ENCODE measurements at places on chromosomes 3 and 15.

DNA sequence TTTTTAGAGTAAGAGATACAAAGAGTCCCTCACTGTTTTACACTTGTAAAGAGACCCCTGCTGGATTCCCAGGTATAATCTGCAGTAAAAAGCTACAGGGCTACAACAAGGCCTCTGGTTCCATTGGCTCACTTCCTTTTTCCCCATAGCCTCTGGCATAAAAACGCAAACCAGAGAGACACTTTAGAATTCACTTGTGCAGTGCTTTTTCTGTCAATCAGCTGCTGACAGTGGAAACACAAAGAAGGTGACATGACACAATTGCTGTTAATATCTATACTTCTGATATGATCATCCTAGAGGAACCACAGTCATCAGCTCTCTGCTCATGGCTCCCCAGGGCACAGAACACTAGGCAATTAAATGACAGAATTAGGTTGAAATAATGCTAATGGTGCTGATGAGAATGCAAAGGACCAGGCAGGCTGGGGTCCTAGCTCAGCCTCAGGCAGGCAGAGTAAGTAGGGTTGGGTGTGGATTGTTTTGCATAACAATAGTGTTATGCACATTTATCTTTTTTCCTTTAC, 667.9 kb upstream of the CFAP20DC start:
- no peak for DNase-seq

DNA sequence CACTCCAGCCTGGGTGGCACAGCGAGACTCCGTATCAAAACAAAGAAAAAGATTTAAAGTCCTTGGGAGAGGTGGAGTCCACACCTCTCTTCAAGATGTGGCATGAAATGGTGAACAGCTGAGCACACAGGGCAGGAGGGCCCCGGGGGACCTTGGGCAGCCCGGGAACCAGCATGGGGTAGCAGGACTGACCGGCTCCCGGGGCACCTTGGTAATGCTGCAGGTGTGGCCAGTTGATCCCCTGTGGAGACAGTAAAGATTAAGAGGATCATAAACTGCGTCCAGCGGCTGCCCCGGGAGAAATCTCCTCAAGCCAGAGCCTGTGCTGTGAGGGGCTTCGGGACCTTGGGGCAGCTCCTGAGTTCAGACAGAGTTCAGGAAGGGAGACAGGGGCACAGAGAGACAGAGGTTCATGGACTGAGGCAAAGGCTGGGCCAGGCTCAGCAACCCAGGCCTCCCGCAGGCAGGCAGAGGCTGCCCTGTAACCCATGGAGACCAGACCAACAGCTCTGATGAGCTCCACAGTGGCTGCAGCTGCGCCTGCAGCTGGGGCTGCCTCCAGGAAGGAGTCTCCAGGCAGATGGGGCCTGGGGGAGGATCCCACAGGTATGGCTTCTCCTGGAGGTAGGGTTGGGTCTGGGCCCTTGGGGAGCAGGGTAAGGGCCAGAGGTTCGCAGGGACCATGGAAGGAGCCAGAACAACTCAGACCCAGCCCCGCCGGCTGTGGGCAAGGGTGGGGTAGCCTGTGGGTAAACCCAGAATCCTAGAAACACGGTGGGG, at the start of gene NR2E3:
NR2E3 (plus strand) TSS at position 299 of the 780 bp plus-strand sequence; CDS start at position 489, 190 bp downstream.
- DNase-seq = no peak

DNA sequence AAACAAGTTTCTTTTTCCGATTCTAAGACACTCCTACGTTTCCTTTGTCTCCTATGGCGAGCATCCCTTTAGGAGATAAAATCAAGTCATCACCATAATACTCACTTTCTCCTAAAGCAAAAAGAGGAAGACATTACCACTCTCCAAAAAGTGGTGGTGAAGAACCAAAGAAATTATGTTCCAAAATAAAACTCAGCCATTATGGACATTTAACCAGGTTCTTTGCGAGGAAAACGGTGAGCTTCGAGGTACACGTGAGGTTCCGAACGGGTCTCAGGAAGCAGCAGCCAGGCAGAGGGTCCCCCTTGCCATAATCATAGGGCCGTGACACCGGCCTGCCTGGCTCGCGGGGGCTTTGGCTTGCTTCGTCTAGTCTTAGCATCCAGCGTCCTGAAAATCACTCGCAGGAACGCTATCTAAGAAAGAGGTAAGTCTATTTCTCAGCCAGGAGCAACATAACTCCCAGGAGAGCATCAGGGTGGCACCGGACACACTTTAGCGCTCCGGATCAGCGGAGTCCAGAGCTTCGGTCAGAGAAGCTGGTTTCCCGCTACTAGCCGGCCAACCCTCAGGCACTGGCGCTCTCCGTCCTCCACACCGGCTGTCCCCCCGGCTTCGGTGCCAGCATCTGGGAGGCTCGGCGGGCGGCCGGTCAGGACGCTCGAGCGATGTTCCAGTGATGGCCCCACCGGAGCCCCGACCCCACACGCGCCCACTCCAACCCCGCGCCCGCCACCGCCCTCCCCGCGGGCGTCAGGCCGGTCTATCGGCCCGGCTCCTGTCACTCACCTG, 581 bp downstream of the IP6K1 start:
- DNase-seq = no peak

GRCh38 chr15:65824941-65825544, 33.0 kb upstream of the DENND4A start:
- no peak for DNase-seq

DNA sequence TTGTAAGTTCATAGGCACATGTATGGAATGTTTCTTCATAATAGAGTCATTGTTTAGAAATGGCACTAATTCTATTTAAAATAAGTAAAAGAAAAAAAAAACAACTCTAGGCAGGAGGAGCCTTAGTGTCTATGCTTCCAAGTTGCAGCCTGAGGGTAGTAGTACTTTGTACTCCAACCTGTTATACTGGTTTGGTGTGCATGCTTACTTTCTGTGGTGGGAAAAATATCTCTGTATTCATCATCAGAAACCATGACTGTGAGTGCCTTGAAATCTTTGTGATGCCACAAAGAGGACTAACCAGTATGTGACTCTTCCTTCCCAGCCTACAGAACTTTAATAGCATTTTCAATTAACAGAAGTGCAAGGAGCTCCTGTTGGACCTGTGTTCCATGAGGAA, 4.4 kb downstream of the NAALADL2 start:
- no peak for DNase-seq

GRCh38 chr15:88845616-88846015, 42.4 kb downstream of the ACAN start:
- DNase-seq = no peak

- DNase-seq = no peak
Measured at GRCh38 chr15:40239693-40240618, 1.1 kb downstream of the PAK6 start.

DNA sequence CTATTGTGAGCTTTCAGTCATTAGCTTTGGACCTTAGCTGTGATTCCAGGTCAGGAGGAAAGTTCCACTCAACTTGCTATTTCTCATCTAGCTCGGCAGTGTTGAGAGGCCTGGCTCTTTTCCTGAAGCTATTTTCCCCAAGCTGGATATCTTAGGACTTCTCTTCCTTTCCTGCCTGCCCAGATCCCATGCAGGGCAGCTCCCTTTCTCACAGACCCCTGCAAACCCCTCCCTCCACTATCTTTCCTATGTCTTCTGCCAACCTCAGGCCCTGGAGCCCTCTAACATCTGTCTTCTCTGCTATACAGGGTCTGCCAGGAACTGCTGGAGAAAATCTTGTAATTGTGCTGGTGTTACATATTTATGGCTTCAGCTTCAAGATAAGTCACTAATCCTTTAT, 49.6 kb downstream of the SH3GL3 start:
- no peak for DNase-seq

- DNase-seq = no peak
Measured at GRCh38 chr3:97778152-97778551, 13.6 kb downstream of the ARL6 start.

- no peak for DNase-seq
Measured at GRCh38 chr3:44511238-44511566, 33.7 kb upstream of the ZNF445 start.

- no peak for DNase-seq
Measured at GRCh38 chr15:80820092-80820491, 40.9 kb downstream of the CEMIP start.

DNA sequence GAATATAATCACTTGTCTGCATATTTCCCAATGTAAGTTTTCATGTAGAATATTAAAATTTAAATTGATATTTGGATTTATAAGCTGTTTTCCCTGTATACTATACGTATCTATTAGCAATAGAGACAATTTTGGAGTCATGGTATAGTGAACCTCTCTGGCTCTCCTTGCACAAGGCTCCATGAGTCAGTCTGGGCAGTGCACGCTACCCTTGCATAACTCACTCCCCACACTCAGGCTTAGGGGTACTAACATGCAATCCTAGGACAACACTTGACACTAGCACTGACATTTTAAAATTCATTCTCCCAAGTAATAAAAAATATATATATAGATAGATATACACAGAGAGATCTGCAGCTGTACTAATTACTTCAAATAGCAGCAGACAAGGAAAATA, 39.2 kb downstream of the SLC24A1 start:
- no peak for DNase-seq

Data from activated CD8-positive, alpha-beta memory T cell treated with anti-CD3 and anti-CD28 coated beads, Interleukin-2, amount 50 U/mL, for 4 hours (primary cell).